ENCODE measurements at places on chromosomes 11 and 22. TPM values are rescaled to one million over a fixed set of nuclear protein-coding genes. Genes with fewer than 3 reads are reported as not detected.

Gene KCNC1
- not detected for total RNA-seq

Gene OR52A5
- total RNA-seq, result not detected

Gene CTTN
- 143 TPM for total RNA-seq

Gene MYEOV
- total RNA-seq, result 0.22 TPM

Gene MYOD1
- not detected for total RNA-seq

Gene MMP12
- total RNA-seq, result not detected

Gene CSNK2A3
- total RNA-seq, result 0.56 TPM

Gene TMEM41B
- 88.6 TPM for total RNA-seq

Gene SCN2B
- 0.25 TPM for total RNA-seq

Gene MPST
- 26.1 TPM for total RNA-seq

Gene OR4A16
- total RNA-seq, result not detected

Gene MRGPRX4
- not detected for total RNA-seq

Gene TRPM5
- not detected for total RNA-seq

Gene BDNF
- not detected for total RNA-seq

Gene PRR33
- total RNA-seq, result not detected

Gene C11orf16
- total RNA-seq, result not detected

Gene TRIM49C
- total RNA-seq, result not detected

Gene CLTCL1
- total RNA-seq, result 5.0 TPM

Gene RTN4R
- total RNA-seq, result 0.29 TPM

Gene ADAMTS8
- total RNA-seq, result not detected

Gene HEPHL1
- total RNA-seq, result not detected

Gene PKNOX2
- total RNA-seq, result 0.18 TPM

Gene IRAG1
- total RNA-seq, result not detected

Gene ANKK1
- total RNA-seq, result 0.32 TPM

Gene WNT11
- 0.30 TPM for total RNA-seq

Gene EP300
- total RNA-seq, result 63.8 TPM

Gene PLEKHB1
- total RNA-seq, result 6.0 TPM

Gene RIMBP3B
- 0.34 TPM for total RNA-seq

Gene SULT4A1
- total RNA-seq, result not detected

Gene LUZP2
- total RNA-seq, result not detected

Gene OR52A1
- not detected for total RNA-seq

Gene OR5AL1
- not detected for total RNA-seq

Gene NNMT
- not detected for total RNA-seq

Gene SSTR3
- total RNA-seq, result not detected

Gene CDC42BPG
- 0.15 TPM for total RNA-seq

Gene ROM1
- 0.45 TPM for total RNA-seq

Gene OR52I2
- total RNA-seq, result not detected

Gene DEFB131B
- total RNA-seq, result not detected

Gene OR4D5
- total RNA-seq, result not detected

Gene ASRGL1
- total RNA-seq, result not detected

Gene RFPL2
- not detected for total RNA-seq

Gene PATE4
- total RNA-seq, result not detected

Gene LRRC74B
- not detected for total RNA-seq

Gene MFRP
- not detected for total RNA-seq

Gene FADS3
- 70.4 TPM for total RNA-seq
